ENCODE measurements at places on chromosomes 6 and 20. TPM values are rescaled to one million over a fixed set of nuclear protein-coding genes. Genes with fewer than 3 reads are reported as not detected.

CRYBG1 gene
- 132 TPM for total RNA-seq

DYNLT2 gene
- 0.98 TPM for total RNA-seq

PHACTR3 gene
- not detected for total RNA-seq

TBXT gene
- total RNA-seq = not detected

PRSS35 gene
- 0.37 TPM for total RNA-seq

SLC13A3 gene
- 2.5 TPM for total RNA-seq

GJA1 gene
- total RNA-seq = 82.3 TPM

DNAH8 gene
- total RNA-seq = not detected
